Activated CD8-positive, alpha-beta memory T cell treated with anti-CD3 and anti-CD28 coated beads for 1 hour (primary cell): ENCODE measurements at places on chromosomes 13 and 19.
A peak's percentile ranks its signal among the peaks of the same experiment; 100 is the strongest.

DNA sequence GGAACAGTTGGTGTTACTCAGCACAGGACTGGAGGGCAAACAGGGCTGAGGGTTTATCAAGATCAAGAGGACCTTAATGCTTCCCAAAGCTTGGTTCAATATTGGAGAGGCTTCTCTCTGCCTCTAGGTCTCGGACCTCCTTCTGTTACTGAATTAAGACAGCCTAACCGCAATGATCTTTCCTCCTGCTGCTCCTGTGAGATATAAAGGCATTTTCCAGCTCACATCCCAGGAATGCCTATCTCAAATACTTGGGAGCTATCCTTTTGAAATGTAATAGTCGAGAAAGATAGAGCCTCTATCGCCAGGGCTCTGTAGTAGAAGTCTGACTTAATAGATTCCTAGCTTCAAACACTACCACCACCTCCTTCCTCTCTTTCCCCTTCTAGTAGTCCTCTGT is 1475.0 kb downstream of the SLITRK1 start:
- DNase-seq, result no peak

DNA sequence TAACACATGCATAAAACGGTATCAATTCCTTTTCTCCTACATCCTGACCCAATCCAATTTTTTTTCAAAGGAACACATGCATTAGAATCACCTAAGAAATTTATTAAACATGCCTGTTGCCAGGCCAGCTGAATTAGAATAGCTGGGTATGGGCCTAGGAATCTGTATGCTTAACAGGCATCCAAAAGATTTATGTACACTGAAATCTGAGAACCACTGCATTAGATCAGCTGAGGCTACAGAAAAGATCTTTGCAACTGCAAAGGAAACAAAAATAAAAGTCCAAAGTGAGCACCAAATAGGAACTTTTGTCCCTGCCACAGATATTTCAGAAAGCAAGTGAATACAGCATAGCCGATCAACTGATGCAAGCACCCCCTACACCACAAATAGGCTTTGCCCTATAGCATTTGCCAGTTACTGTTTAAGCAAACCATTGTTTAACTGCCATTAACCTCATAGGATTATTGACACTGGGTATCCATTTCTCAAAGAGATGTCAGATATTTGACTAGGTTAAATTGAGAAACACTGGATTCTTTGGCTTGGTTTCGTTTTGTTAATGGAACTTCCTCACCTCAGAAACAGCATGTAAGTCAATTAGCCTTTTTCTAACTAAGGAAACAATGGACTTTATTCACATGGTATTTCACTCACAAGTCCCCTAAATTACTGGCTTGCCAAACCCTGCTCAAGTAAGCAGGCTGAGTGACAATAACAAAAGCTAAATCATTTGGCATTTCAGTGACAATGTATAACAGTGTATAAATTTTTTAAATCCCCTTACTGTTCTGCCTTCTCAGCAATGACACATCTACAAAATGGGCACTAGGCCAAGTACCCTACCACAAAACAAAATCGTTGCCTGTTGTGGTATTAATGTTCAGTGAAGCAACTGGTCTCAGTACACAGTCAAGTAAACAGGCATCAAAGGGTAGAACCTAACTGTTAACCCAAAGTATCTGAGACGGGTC is 67.8 kb downstream of the SUCLA2 start:
- no peak for DNase-seq

DNA sequence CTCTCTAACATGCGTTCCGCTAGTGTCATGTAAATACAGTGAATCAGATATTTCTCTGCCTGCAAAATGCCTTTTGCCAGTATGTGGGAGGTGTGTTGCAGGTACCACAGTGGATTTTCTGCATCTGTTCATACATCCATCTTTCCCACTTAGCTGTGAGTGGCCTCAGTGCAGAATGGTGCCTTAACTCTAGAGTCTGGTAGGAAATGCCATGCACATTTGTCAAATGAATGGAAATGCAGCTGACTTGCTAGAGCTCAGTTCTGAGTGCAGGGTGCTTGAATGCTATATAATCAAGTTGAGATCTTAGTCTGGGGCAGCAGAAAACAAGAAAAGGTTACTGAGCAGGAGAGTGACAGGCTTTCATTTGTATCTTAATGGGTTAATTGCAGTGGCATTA is 68.2 kb downstream of the LRCH1 start:
- DNase-seq, result no peak

GRCh38 chr19:34974646-34975045 is 10.6 kb upstream of the ZNF792 start:
- no peak for DNase-seq

DNA sequence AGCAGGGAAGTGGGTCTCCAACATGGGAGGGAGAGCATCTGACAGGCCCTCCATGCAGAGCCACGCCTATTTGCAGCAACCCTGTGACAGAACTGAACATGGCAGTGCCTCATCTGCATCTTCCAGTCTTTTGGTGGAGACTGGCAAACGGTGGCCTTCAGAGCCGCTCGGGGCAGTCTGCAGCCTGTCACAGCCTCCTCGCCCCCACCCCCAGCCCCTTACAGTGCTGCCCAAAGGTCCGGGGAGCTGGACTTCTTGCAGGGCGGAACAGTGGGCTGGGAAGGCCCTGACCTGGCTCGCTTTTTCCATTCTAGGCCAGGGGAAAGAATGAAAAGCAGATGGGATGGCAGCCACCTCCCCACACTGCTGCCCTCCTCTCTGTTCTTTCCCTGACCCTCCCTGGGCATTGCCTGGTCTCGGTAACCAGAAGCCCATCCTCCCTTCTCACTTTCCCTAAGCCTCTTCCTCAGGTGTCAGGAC is 2.7 kb downstream of the CALM3 start:
- no peak for DNase-seq

DNA sequence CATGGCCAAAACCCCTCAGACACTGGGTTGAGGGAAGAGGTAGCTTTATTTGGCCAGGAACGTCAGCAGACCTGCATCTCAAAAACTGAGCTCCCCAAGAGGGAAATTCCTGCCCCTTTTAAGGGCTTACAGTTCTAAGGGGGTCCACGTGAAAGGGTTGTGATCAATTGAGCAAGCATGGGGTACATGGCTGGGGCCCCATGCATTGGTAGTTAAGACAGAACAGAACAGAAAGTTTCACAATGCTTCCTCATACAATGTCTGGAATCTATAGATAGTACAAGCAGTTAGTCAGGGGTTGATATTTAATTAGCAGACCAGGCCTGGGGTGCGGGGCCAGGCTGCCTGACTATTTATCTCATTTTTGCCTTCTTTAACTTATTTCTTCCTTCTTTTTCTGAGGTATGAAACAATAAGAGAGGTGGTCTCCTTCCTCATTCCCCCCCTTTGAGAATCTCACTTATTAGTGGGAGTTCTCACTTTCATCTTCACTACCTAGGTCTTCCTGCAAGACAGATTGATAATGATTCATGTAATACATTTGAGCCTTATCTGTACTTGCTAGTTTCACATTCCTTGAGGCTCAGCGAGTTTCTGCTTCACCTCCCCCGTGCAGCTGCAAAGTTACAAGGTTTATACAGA is 84.8 kb downstream of the SLC25A15 start:
- DNase-seq, result no peak

GRCh38 chr19:18895038-18895823 is 727 bp downstream of the CERS1 start:
- no peak for DNase-seq

GRCh38 chr19:42531313-42531712 is 3.0 kb upstream of the CEACAM1 start:
- no peak for DNase-seq

DNA sequence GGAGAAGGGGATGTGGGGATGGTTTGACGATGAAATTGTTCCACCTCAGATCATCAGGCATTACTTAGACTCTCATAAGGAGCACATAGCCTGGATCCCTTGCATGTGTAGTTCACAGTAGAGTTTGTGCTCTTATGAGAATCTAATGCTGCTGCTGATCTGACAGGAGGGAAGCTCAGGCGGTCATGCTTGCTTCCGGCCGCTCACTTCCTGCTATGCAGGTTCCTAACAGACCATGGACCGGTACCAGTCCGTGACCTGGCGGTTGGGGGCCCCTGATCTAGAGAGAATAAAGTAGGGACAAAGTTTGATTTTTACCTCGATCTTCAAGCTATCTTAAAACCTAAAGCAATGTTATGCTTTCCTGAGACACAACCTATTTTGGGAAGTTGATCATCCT is 373.8 kb upstream of the ARGLU1 start:
- no peak for DNase-seq

GRCh38 chr19:33193865-33194362 is at the start of gene LRP3:
Gene LRP3, plus strand, starts transcription at chr19:33194330. Its CDS starts 456 bp downstream, at chr19:33194786.
- DNase-seq, result no peak

DNA sequence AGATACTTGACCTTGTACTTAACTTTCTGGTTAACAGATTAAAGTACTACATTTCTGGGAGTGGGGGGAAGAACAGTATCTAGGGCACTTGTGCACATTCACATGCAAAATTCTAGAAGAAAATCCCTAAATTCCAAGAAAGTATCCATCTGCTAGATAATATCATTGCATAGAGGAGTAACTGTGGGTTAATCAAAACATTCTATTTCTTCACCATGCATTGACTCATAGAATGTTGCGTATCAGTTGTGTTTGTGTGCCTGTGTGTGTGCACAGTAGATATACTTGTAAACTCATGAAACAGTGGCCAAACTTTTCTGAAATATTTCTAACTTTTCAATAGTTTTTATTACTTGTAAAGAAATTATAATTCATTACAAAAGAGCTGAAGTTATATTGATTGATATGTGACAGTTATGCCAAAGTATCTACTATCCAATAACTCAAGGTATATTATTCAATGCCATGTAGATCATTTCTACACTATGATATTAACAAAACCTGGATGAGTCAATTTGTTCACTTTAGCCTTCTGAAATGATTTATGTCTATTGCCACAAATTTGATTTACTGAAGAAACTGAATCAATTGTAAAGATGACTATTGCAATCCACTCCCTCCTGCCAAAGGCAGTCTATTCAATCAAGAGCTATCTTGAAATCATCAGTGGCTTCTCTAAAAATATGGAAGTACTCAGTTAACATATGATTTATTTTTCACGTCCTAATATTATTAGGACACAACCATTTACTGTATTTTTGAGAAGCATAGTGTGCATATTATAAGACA is 756.7 kb upstream of the ARGLU1 start:
- no peak for DNase-seq

DNA sequence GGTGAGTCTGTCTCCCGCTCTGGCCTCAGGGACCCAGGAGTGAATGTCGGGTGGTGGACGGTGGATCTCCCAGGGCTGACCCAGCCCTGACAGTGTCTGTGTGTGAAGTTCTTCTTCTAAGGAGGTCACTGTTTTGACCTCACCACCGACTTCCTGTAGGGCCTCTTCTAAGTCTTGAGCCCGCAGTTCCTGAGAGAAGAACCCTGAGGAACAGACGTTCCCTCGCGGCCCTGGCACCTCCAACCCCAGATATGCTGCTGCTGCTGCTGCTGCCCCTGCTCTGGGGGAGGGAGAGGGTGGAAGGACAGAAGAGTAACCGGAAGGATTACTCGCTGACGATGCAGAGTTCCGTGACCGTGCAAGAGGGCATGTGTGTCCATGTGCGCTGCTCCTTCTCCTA is at the start of gene SIGLEC7:
TSS of gene SIGLEC7 (plus strand) at position 183 of the 400 bp plus-strand sequence. CDS start at position 252, 69 bp downstream.
- no peak for DNase-seq

DNA sequence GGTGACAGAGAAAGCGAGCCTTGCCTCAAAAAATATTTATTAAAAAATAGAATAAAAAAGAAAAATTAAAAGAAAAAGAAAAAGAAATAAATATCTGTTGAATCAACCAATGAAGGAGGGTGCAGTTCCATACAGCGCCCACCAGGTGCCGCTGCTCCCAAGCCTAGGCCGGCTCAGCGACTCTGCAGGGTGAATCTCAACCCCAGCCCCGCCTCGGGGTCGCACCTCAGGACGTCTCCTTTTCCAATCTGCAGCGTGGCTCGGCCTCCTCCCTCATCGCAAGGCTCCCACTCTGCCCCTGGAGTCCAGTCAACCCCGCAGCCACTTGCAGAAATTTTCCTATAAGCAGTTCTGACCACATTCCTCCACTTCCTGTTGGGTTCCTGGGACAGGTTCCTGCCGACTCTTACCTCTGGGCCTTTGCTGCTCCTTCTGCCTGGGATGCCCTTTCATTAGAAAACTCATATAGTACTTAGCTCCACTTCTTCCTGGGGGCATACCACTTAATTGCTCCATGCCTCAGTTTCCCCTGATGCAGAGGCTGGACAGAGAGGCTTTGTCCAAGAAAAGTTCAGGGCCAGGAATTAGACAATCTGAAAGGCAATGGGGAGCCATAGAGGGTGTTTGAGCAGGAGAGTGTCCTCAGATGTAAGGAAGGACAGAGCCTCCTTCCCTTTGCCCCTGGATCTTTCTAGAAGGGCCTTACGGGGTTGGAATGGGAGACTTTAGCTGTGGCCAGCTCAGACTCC is 24.3 kb downstream of the NFILZ start:
- DNase-seq, result peak; percentile 32

GRCh38 chr13:67147342-67148133 is 82.6 kb downstream of the PCDH9 start:
- no peak for DNase-seq

DNA sequence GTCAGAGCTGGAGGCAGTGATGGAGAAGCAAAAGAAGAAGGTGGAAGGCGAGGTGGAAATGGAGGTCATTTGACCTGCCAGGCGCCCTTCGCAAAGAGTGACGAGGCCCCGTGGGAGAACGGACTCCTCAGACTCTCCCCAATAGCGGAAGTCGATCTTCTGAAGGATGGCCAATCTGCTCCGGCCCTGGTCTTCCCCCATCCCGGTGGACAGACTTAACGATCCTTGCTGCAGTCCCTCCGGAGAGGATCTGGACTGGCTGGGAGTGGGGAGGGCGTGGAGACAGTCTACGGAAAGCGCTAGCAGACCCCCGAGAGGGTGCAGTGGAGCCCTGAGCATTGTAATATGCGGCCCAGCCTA is 11.9 kb downstream of the EPS8L1 start:
- DNase-seq, result no peak
